ENCODE measurements at places on chromosomes 2 and 18.

DNA sequence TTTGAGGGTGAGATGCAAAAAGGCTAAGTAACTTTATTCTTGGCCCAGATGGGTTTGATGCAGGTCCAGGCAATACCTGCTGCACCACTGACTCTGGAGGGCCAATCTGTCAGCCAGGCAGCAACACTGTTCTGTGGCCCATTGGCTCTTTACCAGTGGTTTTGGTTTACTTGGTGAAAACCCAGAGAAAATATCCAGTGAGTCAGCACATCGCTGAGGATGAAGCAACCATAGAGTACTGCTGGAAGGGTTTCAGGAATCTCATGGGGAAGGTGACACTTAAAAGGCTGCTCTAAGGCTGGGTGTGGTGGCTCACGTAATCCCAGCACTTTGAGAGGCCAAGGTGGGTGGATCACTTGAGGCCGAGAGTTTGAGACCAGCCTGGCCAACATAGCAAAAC is 192.5 kb upstream of the FAM98A start:
- no peak for ATAC-seq

- no peak for ATAC-seq
Observed at GRCh38 chr18:74790451-74790850, 192.8 kb downstream of the ZNF407 start.

- no peak for ATAC-seq
Observed at GRCh38 chr2:118050386-118050785, 36.5 kb upstream of the CCDC93 start.

GRCh38 chr18:50297621-50298442 is 10.3 kb upstream of the CXXC1 start:
- ATAC-seq: peak; percentile 99

DNA sequence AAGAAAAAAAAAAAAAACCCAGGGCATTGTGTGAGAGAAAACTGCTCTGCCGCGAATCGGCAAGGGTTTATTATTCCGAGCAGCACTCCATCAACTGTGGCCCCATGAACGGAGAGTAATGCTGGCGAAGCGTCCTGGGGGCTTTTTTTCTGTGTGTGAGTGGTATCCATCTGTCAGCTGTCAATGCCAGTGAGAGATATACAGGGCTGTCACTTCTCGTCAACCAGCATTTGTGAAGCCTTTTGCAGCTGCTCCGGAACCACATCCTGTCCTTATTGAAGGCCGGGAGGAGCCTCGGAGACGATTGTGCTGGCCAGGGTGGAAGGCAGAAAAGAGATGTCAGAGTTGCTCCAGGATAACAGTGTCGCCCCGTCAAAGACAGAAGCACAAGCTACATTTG is 356.9 kb upstream of the SMIM21 start:
- no peak for ATAC-seq

- ATAC-seq: no peak
Observed at GRCh38 chr2:150230616-150231015, 256.9 kb downstream of the RND3 start.

- no peak for ATAC-seq
Observed at GRCh38 chr2:203586696-203587095, 51.6 kb upstream of the RAPH1 start.

DNA sequence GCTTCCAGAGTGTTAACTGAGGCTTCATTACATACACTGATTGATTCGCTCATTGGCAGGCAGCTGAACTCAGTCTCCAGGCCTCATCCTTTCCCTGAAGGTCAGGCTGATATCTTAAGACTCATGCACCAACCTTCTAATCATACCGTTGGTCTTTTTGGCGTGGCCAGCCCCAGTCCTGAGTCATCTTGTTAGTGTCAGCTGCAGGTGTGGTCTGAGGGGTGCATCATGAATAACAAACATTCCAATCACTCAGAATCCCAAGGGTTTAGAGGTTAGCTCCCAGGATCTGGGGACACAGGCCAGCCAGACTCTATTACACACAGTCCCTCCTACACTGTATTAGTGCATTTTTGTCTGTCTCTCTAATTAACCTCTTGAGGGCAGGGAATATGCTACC is 271.5 kb downstream of the HRH4 start:
- no peak for ATAC-seq

DNA sequence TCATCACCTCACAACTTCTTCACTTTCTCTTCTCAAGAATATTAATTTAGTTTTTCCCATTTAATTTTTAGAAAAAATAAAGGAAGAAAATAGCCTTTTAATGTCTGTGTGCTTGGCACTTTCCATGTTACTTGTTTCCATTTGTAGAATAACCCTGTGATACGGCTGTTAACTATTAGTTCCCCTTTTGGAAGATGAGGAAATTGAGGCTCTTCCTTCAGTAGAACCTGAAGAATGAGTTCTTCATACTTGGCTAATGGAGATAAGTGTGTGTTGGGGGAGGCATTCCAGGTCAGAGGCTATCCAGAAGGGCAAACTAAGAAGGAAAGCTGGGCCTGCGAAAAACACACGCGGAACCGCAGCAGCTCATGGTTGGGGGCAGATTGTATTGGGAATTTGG is 38.3 kb downstream of the ZNF532 start:
- no peak for ATAC-seq

GRCh38 chr18:59967878-59968277 is 68.1 kb downstream of the PMAIP1 start:
- no peak for ATAC-seq

- peak; percentile 67 for ATAC-seq
Observed at GRCh38 chr2:206798000-206798399, 32.6 kb downstream of the FASTKD2 start.

DNA sequence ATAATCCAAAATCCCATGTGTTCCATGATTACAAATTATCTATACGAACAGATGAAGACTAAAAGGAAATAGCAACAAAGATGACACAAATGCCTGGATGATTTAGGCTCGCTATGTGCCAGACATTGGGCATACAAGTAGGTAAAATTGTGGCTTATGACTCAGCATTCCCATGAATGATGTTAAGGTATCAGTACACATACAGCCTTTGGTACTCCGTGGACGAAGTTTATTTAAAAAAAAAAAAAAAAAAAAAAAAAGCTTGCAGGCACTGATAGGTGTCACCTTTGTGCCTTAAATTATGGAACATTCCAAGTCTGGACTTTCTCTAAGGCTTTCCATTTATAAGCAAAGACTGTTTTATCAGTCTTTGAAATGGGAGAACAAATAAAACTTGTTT is 2.7 kb downstream of the CHAC2 start:
- no peak for ATAC-seq

- no peak for ATAC-seq
Observed at GRCh38 chr2:64492272-64492671, 31.9 kb upstream of the AFTPH start.

DNA sequence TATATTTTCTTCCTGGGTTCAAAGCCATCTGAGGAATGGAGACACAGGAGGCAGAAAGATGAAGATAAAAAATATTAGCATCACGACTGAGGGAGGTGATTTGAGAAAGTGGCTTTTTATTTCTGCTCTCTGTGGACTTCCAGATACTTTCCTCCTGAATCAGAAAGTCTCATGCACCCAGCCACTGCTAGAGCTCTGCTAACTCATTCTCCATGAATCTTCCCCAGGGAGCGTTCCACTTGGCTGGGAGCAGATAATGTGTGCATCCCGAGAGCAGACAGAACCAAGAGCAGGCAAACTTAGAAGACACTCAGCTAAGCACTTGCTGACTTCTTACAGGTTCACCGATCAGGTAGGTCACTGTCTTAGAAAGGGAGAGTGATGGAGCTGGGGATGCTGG is 264.1 kb upstream of the THUMPD2 start:
- ATAC-seq: no peak

DNA sequence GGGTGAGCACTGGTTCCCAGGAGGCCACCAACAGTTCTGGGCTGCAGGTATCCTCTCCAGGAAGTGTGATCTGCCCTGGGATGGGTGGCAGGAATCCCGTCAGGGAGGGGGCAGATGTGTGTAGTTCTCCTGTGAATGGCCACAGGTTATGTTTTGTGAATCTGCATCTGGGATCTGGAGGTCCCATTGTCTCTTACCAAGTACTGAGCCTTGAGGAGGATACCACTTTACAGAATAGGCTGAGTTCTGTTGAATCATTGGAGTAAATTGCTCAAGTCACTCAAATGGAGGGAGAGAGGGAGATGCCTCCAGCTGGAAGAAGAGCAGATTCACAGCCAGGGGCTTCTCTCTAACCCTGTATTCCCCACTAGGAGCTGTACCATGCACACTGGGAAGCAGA is 168.2 kb downstream of the ANKRD30B start:
- no peak for ATAC-seq

DNA sequence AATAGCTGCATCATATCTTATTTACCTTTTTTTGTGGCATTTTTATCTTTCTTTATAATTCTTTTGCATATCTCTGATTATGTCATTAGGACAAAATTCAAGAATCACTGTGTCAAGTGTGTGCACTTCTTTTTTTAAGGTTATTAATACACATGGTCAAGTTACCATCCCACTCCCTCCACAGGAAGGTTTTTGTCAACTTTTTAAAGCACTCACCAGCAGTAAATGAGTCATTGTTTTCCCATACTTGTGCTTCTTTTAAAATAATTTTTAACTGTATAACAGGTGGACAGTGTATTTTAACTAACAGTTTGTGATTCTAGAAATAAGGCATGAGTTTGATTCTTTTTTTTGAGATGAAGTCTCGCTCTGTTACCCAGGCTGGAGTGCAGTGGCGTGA is 45.7 kb upstream of the FAM171B start:
- no peak for ATAC-seq

DNA sequence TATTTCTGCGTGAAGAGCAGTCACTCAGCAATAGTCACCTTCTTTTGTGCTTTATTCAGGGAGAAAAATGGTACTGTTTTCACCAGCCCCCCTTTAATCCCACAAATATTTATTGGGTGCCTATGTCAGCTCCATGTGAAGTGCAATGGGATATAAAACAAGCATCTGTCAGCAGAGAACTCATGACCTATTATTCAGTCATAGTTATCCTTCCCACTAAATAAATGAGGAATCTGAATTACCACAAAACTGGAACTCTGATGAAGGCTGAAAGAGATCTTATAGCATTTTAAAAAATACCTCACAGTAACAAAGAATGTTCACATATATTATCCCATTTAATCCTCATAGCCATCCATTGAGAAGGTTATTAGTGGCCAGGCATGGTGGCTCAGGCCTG is 45.8 kb downstream of the DHX57 start:
- no peak for ATAC-seq

- no peak for ATAC-seq
Observed at GRCh38 chr18:75264926-75265597, 54.5 kb downstream of the TSHZ1 start.

- ATAC-seq: no peak
Observed at GRCh38 chr2:15747603-15748471, 156.2 kb downstream of the DDX1 start.

GRCh38 chr18:7492385-7492784 is 74.7 kb upstream of the PTPRM start:
- no peak for ATAC-seq

DNA sequence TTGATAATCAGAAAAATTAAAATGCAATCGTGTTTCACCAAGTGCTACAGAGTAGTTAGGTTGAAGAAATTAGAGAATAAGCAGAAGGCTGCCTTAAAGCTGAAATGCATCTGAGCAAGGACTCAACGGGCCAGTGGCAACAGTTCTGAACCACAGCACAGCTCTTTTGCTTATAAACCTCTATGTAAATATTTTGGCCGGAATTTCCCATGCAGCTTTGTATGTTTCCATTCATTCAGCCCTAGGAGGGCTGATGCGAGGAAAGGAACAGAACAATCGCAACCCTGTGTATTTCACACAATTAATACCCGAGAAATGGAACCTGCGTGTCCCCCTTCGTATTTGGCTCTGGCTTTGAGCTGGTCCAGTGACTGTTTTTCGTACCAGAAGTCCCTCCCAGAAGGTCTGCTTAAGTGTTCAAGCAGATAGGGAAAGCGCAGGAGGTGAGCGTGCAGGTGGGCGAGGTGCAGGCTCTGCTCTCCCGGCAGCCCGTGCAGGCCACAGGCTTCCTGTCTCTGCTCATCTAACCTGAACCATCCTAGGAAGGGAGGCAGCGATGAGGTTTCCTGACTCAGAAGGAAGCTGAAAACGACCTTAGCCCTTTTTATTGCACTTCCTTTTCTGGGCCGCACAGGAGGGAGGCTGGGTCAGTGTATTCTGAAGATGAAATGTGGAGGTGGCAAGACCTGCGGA is 67.3 kb downstream of the ASB1 start:
- ATAC-seq: peak; percentile 71

DNA sequence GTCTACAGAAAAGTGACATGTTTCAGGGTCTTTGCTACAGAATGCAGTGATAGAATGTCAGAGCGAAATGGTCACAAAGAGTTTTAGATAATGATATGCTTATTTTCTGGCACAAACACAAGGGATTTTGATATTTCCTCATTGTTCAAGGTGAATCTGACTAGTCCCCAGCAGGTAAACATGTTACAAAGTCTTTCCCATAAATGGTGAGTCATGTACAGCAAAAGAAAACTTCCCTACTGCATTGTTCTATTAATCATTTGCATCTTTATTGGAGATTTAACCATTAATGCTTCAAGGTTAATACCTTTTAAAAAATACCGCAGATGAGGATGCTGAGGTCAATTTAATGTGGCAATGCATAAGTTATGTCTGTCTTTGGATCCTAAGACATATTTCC is 19.1 kb upstream of the TRIB2 start:
- ATAC-seq: no peak

- no peak for ATAC-seq
Observed at GRCh38 chr2:229032608-229033234, 238.4 kb downstream of the PID1 start.

DNA sequence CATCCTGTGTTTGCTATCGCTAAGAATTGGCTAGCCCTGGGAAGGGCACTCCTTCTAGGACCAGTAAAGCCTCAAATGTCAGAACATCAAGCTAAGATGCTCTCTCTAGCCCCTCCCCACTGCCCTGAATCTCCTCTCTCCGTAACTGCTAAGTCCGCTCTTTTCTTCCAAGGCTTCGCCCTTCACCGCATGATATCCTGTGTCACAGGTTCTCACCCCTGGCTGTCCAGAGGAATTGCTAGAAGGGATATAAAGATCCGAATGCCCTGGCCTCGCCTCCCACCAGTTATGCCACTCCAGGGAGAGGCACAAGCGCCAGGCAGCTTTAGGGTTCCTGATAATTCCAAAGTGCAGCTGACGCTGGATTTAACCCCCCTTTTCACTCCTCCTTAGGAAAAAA is 17.1 kb upstream of the GPR45 start:
- ATAC-seq: no peak

- no peak for ATAC-seq
Observed at GRCh38 chr18:32920796-32921787, 148.3 kb upstream of the KLHL14 start.

- ATAC-seq: no peak
Observed at GRCh38 chr2:29509397-29509796, 394.2 kb downstream of the CLIP4 start.

Data from stimulated activated memory B cell treated with anti-CD40 and anti-IgM and Interleukin-4, amounts not matched to agents 10 μg/mL and 1 μg/mL and 100 μg/mL, for 72 hours (primary cell).